ENCODE measurements at places on chromosomes 2 and 18.

- no peak for DNase-seq
Observed at GRCh38 chr2:103208916-103209315, 447.1 kb downstream of the TMEM182 start.

DNA sequence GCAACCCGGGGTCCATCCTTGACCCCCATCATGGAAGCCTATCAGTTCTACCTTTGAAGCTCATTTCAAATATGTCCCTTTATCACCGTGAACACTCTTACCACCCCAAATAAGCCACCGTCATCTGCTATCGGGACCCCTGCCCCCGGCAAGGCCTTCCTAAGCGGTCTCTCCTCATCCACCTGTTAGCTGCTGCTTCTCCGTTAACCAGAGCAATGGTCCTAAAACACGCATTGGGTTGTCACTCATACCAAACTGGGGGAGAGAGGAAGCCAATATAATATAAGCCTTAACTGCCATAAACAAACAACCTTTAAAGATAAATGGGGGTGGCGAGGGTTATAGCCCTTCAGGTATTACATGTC is 680 bp downstream of the ASNSD1 start:
- no peak for DNase-seq

GRCh38 chr18:63868546-63868945 is 19.0 kb upstream of the SERPINB2 start:
- DNase-seq: no peak

DNA sequence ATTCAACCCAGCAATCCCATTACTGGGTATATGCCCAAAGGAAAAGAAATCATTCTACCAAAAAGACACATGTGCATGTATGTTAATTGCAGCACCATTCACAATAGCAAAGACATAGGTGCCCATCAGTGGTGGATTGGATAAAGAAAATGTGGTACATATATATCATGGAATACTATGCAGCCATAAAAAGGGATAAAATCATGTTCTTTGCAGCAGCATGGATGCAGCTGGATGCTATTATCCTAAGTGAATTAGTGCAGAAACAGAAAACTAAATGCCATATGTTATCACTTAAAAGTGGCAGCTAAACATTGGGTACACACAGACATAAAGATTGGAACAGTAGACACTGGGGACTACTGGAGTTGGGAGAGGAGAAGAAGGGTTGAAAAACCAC is 82.2 kb downstream of the MYO3B start:
- no peak for DNase-seq

GRCh38 chr2:149768320-149768799 is 180.8 kb upstream of the MMADHC start:
- DNase-seq: no peak

DNA sequence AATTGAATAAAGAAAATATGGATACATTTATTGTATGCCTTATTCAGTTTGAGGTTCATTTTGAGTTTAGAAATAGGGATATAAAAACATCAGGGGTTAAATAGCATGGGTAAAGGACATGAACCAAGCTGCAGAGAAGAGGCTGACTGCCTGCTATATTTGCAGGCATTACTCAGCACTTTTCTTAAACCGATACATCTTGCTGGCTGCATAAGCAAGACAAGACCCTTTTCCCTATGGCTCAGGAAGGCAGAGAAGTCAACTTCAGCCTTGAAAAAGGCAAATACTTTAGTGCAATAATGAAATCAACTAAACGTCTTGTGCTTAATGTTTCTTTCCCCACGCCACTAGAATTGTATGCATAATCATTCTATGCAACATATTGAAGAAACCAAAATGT is 36.4 kb downstream of the SCN1A start:
- DNase-seq: no peak

DNA sequence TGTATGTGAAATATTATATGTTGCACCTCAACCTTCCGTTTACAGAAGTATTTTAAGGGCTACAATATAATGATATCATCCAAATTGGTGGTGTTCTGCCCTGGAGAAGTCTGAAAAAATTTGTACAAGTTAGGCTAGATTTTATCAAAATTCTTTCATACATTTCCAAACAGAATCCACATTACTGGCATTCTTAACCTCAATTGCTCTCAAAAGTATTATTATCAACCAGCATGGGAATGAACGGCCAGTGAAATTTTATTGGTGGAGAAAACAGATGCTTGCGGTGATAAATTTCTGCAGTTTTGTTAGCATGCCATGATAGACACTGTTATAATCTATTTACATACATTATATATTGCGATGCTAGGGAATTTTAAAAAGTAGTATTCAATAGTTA is 88.3 kb upstream of the TFPI start:
- DNase-seq: no peak

GRCh38 chr2:41736105-41736567 is 311.7 kb upstream of the PKDCC start:
- DNase-seq: no peak

DNA sequence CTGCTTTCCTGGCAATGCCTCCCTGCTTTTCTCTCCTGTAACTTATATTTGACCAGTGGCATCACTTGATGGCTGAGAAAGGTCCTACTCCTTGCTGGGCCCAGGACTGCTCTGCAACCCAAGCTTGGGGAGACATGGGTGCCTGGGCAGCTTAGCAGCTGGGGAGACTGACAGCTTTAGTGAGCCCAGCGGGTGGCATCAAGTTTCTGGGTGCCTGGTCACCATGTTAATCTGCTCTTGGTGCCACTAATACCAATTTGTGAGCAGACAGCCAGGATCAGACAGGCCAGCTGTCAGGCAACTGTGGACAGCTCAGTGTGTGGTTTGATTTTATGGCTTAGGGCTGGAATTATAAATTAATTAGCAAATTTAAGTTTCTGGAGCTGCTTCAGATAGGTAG is 144.8 kb upstream of the GLI2 start:
- no peak for DNase-seq

- DNase-seq: peak; percentile 59
Observed at GRCh38 chr2:79903222-79904000, 390.6 kb downstream of the CTNNA2 start.

DNA sequence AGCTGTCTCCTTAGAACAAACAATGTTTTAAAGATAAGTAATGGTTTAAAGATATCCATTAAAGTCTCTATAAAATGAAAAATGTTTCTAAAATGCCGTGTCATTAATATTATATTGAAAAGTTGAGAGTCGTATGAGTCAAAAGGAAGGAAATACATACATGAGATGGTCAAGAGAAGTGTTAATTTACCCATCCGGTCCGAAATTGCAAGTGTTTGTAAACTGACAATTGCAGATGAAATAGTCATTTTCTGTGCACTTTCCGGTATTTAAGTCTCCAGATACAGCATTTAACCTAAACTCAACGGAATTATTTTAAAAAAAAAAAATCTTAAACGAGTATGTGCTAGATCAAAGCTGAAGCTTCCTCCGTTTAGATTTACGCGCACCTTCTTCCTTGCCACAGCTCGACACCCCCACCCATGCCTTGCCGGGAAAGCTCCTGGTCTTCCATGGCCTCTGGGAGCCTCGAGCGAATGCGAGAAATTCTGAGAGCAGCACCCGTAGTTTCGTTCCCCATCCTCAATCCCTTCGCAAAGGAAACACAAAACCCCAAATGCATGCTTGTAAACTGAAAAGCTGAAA is 1.8 kb downstream of the DSC3 start:
- DNase-seq: peak; percentile 72

DNA sequence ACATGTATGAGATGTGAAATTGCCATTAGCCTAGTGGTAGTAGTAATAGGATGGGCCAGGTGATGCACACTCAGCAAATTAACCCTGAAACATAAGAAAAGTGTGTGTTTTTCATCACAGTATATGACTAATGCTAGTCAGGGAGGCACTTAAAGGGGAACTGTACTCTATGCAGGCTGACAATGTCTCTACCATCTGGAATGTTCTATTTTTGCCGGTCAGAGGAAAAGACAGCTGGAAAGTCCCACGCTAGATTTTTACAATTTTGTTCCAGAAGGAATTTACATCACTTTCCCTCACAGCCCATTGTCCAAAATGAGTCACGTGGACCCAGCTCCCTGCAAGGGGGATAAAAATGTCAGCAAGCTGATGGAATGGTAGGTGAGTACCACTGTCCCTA is 746.3 kb upstream of the CHAC2 start:
- no peak for DNase-seq
